ENCODE measurements at places on chromosomes 2 and 18.

GRCh38 chr2:33275689-33276444, 200.6 kb upstream of the RASGRP3 start:
- peak; percentile 91 for DNase-seq

GRCh38 chr2:42046819-42047487, 868 bp upstream of the PKDCC start:
- DNase-seq, result peak; percentile 17

DNA sequence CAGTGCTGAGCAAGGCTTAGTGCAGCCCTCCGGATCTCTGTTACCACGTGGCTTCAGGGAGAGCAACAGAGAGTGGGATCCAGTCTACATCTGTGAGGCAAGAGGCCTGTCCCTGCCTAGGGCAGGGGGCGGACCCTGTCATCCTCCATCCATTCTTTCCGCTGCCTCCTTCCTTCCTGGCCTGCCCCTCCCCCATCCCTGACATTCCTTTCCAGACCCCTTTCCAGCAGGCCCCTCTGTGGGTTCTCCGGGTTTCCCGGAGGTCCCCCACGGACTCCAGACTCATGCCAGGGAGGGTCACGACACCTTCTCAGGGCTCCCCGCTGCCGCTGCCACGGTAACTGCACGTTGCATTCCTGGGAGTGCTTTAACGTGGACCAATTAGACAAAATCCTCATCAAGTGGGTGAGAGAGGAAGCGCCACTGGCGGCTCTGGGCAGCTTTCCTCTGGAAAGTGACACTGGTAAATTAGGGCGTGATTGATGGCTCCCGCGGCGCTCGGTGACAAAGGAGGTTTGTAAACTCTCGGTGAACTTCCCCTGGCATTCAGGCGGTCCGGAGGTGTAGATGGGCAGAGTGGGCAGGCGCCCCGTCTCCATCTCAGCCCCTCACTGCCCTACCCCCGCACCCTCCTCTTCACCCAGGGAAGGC, 11.4 kb downstream of the ATOH8 start:
- DNase-seq, result peak; percentile 63

GRCh38 chr2:66567729-66568128, 132.8 kb downstream of the MEIS1 start:
- peak; percentile 70 for DNase-seq

- no peak for DNase-seq
These were observed 19.5 kb downstream of the RALBP1 start for GRCh38 chr18:9494778-9495331.

DNA sequence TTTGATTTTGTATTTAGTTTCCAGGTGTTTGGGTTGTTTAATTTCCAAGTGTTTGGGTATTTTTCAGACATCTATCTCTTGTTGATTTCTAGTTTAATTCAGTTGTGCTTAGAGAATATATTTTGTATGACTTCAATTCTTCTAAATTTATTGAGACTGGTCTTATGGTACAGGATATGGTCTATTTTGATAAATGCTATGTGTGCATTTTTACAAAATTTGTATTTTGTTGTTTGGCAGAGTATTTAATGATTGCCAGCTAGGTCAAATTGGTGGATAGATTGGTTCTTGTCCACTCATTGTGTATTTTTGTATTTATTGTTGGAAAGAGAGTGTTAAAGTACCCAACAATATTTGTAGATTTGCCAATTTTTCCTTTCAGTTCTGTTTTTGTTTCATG, 23.7 kb upstream of the LAMA1 start:
- no peak for DNase-seq

DNA sequence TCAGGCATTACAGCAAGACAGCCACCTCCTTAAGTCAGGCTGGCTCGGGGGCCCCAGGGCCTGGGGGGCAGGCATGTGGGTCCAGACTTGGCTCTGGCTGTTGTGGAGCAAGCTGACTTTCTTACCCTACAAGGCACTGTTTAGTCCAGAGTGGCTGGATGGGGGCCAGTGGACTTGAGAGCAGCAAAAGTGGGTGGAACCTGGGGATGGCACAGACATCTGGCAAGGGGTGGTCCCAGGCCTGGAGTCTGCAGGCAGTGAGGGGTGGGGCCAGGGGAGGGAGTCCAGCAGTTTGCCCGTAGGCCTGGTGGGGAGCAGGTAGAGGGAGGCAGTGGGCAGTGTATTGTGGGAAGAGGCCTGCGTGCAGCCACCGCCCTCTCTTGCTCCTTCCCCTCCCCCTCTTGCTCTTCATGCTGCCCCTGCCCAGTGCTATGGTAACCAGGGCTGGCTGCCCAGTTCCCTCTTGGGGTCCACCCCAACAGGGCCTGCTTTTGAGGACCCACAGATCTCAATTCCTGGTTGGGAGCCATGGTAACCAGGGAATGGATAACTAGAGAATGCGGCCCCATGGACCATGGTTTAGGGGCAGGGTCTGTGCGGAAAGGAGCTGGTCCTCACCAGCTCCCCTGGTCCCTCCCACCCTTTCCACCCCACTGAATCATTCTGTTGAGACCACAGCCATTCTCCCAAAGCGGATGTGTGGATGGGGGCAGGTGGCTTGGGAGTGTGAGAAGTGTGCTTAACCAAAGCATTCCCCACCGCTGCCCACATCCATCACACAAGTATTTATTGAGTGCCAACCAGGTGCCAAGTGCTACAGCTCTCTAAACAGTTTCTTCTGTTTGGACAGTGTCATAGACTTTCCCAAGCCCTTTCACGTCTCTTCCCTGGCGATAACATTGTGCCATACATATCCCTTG, 19.3 kb downstream of the SPEG start:
- DNase-seq, result peak; percentile 93

DNA sequence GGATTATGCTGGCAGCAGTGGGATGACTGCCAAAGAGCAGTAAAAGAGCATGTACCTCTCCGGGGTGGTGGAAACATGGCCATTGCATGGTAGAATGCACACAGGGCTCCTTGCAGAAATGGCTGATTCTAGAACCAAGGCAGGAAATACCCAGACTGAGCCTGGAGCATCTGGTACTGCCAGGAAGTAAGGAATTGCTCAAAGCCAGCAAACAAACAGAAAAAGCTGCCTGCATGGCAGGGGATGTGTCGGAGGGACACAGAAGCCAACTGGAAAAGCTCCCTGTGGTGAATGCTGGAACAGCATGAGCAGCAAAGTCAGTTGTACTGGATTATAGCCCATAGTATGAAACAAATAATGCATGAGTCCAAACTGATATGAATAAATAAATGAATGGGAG, 78.0 kb upstream of the NFATC1 start:
- no peak for DNase-seq

GRCh38 chr2:53021828-53022227, 745.8 kb upstream of the CHAC2 start:
- no peak for DNase-seq

- peak; percentile 39 for DNase-seq
These were observed 1.9 kb downstream of the GLI2 start for GRCh38 chr2:120737340-120738101.

DNA sequence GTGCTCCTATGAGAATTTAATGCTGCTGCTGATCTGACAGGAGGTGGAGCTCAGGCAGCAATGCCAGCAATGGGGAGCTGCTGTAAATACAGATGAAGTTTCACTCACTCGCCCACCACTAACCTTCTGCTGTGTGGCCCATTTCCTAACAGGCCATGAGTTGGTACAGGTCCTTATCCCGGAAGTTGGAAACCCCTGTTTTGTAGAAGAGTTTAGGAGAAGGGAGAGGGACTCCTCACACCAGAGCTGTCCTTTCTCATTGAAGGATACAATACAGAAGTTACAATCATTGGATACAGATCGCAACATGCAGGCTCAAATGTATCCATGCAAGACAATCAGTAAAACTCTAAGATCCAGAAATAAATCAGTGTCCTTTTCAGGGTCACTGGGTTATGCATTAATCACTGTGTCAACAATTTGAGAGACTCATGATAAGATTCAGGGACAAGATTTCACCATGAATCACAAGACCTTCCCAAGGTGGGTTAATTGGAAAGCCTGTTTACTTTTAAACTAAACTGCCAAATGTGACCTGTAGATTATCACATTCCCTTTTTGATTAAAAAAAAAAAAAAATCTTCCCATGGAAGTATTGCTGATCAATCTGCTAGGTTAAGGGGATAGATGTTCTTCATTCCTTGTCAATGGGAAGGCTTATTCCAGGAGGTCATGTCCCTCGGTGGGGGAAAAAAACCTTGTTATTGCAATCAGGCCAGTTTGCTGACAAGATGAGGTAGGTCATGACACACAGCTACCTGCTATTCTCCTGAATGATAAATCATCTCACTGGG, 97.2 kb downstream of the SP100 start:
- no peak for DNase-seq

Measured in SW480 (cell line).